AG20443 (cell line): ENCODE measurements at places on chromosomes 1 and 21.

DNA sequence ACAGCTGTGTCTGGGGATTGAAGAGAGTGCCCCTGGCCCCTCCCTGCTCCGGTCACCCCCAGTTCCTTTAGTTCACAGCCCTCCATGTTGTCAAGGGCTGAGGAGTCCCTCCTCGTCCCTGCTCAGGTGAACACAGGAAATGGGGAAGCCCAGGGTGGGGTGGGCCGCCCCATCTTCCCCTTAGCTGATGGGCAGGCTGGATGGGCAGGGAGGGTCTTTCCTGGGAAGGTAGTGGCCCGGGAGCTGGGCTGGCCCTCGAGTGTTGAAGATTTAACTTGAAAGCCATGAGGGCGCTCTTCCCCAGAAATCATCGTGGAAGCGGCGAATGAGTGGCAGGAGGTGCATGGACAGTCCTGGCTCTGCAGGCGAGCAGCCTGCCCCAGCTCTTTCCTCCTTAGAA, 18.3 kb upstream of the NPHP4 start:
- DNase-seq, result no peak

DNA sequence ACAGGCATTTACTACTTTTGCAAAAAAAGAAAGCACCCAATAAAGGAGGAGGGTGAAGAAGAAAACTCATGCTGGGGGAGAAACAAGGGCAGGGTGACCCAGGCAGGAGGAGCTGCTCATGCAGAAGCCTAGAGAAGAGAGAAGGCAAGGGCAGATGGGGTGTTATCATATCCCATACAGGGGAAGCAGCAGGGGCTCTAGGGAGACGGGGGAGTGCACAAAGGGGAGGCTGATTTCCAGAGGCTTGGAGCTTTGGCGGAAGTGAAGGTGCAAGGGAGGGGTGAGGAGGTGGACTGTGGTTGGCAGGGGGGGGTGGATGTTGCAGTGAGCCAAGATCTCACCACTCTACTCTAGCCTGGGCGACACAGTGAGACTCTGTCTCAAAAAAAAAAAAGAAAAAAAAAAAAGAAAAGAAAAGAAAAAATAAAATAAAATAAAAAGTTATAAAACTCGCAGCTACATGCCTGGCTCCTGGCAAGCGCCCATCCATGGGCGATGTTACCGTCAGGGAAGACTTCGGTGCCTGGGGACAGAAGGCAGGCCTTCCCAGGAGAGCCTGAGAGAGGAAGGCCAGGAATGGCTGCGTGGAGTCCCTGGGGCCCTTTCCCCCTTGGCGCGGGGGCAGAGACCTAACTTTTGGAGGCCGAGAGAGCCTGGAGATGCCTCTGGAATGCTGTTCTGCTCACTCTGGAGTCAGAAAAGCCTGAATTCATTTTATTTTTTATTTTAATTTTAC, 3.3 kb upstream of the FCN3 start:
- DNase-seq, result no peak

DNA sequence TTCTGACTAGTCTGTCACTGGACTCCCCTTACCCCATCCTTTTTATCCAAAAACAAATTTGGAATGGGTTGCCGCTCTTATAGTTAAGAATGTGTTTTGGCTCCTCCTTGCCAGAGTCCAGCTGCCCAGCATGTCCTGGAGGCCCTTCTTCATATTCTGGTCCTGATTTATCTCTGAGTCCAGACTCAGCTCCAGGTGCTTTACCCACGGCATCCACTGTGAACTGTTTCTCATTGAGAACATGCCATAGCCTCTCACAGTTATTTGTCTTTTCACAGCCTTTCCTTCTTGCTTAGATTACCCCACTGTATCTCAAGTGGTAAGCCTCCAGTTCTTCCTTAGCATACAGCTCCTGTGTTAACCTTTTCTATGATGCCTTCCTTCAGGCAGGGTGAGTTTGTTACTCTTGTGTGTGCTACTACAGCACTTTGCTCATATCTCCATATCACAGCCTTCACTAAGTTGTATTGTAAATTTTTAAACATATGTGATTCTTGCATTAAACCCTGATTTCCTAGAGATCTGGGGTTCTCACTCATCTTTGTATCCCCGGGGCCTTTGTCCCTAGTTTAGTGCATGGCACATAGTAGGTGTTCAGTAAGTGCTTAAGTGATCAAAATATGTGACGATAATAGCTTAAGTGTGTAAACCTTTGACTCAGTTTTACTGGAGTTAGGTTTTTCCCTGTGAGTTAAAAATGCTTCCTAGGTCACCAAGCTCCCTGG, 116.0 kb downstream of the OSBPL9 start:
- DNase-seq, result no peak

DNA sequence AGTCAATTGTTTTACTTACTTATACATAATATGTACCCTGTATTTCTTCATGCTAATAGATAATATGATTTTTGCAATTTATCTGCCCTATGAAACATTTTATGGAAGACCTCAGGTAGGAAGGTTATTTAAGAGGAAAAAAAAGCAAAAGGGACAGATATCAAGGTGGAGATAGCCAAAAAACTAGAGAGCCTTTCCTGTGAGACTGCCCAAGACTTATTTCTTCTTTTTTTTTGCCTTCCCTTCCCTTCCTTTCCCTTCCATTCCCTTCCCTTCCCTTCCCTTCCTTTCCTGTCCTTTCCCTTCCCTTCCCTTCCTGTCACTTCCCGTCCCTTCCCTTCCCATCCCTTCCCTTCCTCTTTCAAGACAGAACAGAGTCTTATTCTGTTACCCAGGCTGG, 80.6 kb upstream of the HMCN1 start:
- no peak for DNase-seq
